GM12892 (cell line): ENCODE measurements at places on chromosomes 2 and 18.

DNA sequence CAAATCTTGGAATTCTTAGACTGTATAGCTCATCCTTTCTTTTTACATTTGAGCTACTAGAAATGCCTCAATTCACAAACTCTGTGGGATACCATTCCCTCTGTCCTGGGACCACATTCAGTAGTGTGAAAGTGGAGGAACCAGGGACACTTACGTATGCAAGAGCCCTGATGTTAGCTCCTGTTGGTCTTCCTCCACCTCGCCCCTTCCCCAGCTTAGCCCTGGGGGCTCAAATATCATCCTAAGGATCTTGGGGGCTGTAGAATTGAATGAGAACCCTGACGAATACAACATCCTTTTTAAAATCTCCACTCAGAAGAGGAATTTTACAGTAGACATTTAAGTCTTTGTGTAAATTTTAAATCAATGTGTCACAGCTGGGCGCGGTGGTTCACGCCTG lies 65.2 kb upstream of the RAPH1 start:
- no peak for DNase-seq

DNA sequence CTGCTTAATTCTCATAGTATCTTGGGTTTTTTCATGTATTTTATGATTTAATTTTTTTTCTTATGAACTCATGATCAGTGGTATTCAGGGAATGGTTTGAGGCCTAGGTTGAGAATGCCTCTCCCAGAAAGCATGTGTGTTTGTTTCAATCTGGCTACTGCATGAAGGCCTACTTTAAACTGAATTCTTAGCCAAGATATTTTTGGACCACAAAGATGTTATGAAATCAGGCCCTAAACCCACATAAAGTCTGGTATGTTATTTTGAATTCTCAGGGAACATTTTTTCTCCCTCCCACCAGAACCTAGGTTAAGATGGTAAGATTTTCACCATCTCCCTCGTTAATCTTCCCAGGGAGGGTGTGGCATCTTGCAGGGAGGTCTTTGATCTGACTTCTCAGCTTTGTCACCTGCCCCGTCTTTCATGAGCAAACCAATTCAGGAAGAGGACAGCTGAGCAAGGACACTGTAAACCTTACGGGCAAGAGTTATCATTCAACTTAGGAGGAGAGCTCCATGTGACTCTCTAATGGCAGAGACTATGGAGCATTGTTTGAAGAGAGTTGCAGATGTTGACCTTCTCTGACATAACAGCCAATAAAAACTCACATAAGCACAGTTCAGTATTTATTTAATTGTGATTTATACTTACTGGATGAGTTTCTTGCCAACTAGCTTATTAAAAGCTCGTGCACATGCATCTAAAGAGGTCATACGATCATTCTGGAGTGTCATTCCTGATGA lies 21.3 kb upstream of the ACKR3 start:
- DNase-seq = no peak

DNA sequence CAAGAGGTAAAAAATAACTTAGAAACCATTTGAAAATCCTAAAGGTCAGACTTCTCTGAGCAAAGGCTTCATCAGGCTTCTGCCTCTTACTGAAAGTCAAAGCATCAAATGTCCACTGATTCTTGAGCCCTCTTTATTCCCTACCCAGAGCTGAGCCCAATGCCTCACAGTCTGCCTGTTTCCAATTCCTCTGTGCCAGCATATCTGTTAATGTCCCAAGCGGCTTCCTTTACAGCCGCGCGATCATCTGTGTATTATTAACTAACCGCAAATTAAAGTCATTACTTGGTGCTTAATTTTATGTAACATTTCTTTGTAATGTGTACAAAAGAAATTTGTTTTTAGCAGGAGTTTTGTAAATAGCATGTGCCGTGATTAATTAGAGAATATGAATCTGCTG lies 418.8 kb upstream of the HNRNPA3 start:
- DNase-seq = no peak

DNA sequence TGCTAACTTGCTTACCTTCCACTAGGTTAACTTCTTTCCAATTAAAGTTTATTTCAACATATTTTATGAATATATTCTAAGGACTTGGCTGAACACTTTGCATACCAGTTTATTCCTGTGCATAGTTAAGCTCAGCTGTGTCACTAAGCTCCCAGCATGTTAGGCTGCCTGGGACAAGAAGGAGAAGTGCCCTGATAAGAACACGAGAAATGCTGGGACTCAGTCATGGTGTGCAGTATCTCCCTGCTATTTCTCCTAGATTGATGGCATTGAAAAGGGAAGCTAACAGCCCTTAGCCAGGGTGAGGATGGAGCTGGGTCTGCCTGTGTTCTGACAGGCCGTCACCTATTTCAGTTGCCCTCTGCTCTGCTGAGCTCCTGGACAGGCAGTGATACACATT lies 164.3 kb downstream of the TRABD2A start:
- DNase-seq = no peak

DNA sequence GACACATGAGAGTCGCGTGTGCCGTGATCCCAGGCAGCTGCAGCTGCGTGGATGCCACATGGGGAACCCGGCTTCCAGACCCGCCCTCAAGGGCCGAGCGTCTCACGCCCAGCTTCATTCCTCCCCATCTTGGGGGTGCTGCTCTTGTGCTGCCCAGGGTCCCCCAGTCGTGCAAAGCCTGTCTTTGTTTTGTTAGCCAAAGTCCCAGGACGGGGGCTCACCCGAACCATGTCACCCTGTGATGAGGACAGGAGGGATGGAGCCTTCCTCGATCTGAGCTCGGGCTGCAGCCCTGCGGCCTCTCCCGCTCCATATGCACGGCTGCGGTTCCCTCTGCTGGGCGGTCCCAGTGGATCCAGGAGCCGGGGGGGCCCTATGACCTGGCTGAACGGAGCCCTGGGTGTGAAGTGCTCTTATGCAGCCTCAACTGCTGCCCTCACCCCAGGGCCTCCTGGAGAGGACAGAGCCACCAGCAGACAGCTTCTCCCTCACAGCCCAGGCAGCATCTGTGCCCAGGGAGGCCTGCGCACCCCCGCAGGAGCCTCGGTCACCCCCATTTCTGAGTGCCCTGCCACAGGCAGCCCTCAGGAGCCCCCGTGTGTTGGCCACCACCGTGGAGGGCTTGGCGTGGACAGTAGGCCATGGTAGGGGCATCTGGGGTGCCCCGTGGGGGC lies 99.0 kb upstream of the CTDP1 start:
- DNase-seq = no peak

GRCh38 chr18:8996771-8997432 lies 105.6 kb upstream of the NDUFV2 start:
- no peak for DNase-seq

- DNase-seq = no peak
Observed at GRCh38 chr2:188114014-188114413, 177.7 kb upstream of the GULP1 start.

DNA sequence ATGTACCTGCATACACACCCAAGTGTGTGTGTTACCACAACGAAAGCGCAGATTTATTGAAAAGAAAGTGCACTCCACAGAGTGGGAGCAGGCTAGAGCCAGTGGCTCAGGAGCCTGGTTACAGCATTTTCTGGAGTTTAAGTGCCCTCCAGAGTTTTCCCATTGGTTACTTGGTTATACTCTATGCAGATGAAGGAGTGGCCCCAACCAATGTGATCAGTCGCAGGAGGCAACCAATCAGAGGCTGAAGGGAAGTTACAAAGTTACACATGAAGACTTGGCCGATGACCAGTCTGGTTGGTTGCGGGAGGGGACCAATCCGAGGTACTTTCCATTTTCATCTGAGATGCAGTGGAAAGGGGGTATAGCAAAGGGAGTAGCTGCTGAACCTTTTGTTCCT lies 13.5 kb upstream of the PRLH start:
- no peak for DNase-seq

GRCh38 chr2:151410485-151410834 lies 758 bp downstream of the RIF1 start:
- peak; percentile 35 for DNase-seq

- no peak for DNase-seq
Observed at GRCh38 chr2:221559991-221560390, 12.1 kb downstream of the EPHA4 start.

DNA sequence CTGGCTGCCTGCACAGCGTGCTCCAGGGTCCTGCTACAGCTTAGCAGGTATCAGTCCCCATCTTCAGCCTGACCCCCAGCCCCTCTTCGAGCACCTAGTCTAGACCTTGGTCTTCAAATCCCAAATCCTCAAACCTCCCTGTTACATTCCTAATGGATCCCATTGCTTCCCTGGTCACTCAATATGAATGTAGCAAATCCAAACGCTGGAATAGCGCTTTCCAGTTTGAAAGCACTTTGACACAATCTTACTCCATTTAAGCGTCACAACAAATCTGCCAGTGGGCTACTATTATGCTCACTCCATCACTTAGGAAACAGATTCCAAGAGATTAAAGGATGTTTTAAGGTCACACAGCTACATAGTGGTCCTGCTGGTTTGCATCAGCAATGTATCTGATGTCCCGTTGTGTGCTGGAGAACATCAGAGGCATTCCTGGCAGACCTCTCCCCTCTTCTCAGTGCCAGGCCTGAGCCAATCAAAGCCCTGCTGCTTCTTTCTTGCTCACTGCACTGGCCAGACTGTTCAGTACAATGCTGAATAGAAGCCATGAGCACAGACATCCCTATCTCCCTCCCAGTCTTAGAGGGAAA lies 11.1 kb upstream of the INO80C start:
- no peak for DNase-seq

- DNase-seq = no peak
Observed at GRCh38 chr18:12515550-12515949, 107.8 kb downstream of the PRELID3A start.

DNA sequence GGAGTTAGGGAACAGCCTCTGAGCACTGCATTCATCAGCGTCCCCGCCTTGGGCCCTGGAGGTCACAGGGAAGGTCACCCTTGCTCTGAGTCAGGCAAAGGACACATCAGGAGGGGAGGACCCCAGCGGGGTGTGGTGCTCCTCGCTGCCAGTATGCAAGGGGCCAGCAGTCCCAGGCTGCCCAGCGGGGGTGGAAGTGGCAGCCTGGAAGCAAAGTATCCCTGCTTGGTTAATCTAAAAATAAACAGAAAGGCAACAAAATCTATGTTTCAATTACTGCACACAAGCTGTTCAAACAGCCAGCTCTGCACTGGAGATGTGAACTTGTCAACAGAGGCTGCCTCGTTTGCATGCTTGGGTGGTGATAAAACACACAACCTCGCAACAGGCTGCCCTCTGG lies 164.1 kb downstream of the KLHL29 start:
- DNase-seq = no peak

- DNase-seq = no peak
Observed at GRCh38 chr2:48098539-48098938, 192.2 kb upstream of the FBXO11 start.

DNA sequence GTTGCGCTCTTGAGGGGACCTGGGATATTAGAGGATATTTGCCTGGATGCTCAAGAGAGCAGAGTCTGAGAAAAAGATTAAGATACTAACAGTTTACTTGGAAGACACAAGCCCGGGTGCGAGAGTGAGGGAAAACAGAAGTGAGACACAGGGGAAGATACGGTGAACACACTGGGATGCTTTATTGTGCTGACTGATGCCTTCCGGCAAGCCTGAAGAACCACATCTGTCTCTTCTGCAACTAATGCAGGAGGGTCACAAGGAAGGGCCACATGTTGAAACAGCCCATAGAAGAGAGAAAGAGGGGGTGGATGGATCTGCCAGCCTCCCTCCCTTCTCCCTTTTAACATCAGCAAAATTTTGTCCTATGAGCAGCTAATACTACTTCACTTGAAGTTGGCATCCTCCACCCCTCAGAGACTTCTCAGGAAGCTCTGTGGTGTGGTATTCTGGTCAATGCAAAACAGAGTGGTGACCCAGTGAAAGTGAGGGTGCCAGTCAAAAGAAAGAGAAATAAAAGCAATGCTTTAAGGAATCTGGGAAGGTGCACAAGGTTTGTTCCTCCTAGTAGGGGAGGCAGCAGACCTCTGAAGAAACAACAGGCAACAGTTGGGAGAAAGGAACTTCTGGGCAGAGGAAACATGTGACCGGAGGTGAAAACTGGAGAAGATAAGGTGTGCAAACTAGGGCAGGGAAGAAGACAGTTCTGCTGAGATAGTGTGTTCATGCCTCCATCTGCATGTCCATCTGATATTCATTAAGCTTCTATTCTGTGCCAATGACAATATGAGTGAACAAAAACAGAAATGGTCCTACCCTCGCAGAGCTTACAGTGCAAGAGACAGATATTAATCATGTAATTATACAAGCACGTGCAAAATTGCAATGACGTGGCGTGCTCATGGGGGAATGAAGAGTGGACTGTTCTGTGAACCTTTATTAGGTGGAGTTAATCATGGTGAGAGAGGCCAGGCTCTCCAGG lies 107.1 kb downstream of the LYPD6B start:
- no peak for DNase-seq

- DNase-seq = no peak
Observed at GRCh38 chr2:234682492-234683228, 185.8 kb upstream of the ARL4C start.

GRCh38 chr2:19860022-19860421 lies 41.8 kb downstream of the TTC32 start:
- DNase-seq = no peak

- DNase-seq = no peak
Observed at GRCh38 chr2:239579081-239579480, 178.3 kb upstream of the HDAC4 start.

- no peak for DNase-seq
Observed at GRCh38 chr2:30147196-30147714, 448 bp downstream of the YPEL5 start.
